RCC 7860 (cell line): ENCODE measurements at places on chromosomes 1 and 21.
A peak's percentile ranks its signal among the peaks of the same experiment; 100 is the strongest.

DNA sequence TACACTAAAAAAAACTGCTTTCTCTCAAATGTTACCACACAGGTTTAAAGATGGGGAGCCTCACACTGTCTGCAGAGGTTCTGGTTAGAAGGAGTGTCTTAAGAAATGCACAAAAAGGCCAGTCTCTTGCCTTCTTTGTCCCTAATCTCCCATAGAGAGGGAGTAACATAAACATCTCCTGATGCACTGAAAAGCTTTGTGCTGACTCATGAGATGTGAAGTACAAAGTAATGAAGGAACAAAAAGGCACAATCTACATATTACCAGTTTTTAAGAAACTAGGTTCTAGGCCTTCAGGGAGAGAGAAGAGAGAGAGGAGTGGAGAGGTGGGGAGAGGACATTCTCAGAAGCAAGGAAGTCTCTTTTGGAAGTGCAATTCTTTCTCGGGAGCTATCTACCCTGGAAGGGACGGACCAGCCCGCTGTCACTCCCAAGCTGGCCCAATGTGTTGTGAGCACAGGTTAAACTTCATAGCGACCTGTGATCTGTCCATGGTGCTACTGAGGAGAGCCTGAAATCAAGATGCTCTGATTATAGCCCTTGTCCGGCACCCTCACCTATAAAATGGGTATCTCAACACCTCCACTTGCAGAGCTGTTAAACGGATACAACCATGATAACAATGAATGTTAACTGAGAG is 458.1 kb downstream of the DISC1 start:
- no peak for DNase-seq

DNA sequence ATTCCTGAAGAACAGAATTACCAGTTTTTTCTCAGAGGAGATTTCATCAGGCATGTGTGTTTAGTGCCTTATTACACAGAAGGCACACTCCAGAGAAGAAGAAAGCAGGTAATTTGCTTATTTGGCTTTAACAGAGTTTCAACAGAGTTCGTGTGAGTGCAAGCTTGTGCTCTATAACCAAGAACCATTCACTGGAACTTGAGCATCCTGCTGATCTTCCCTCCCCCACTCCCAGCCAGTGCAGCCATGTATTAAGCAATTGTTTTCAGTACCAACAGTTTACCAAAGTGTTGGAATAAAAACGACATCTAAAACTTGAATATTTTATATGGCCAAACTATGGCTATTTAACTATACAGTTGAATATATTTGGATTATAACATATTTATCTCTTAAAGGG is 4.3 kb downstream of the MGST3 start:
- no peak for DNase-seq

GRCh38 chr1:246695136-246695535 is 29.1 kb upstream of the SCCPDH start:
- DNase-seq: no peak

DNA sequence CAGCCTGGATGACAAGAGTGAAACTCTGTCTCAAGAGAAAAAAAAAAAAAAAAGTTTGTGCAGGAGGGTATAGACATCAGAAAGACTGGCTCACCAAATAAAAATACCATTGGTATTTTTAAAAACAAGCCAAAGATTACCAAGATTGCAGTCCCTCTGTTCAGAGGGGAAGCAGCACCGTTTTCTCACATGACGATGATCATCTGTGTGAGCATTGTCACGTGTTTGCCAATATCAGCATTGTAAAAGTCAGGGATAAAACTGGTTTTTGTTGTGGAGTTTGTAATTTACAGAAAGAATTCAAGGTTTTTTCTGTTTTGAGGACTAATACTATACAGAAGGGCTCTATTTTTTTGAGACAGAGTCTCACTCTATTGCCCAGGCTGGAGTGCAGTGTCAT is 26.5 kb downstream of the ZNF362 start:
- no peak for DNase-seq

DNA sequence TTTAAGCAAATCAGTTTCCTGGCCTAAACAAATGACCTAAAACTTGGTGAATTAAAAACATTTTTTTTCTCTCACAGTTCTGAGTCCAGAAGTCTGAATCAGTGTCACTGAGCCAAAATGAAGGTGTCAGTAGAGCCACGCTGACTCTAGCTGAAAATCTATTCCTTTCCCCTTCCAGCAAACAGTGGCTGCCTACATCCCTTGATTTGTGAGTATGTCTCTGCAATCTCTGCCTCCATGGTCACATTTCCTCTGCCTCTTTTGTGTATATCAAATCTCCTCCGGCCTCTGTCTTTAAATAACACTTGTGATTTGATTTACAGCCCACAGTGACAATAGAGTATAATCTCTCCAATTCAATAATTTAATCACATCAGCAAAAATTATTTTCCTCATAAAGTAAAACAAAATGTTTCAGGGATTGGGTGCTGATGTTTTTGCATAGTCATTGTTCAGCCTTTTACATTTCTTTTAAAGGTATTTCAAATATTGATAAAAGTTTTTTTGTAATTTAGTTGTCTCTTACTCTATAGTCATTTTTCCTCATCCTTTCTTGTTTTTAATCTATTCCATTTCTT is 1715.4 kb downstream of the BRINP3 start:
- DNase-seq: no peak

DNA sequence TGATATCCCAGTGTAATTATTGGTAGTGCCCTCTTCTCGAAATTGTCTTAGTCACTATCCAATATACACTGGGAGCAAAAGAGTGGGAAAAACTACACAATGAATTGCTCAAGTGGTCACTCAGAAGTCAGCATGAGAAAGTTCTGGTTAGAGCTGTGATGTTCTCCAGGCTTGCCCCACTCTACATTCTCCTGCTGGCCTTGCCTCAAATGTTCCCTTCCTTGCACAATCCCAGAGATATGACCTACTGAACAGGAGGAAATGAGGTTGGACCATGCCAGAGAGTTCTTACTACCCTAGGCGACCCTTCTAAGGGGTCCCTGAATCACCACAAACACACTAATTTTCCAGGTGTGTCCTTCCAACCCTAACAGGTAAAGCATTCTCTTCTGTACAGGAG is 40.8 kb downstream of the GLUL start:
- DNase-seq: no peak

GRCh38 chr1:172460887-172461315 is 17.0 kb upstream of the PIGC start:
- DNase-seq: no peak

- DNase-seq: no peak
Observed at GRCh38 chr1:195550071-195550862, 1058.0 kb downstream of the KCNT2 start.

- no peak for DNase-seq
Observed at GRCh38 chr1:74422421-74423292, 89.8 kb downstream of the LRRC53 start.

DNA sequence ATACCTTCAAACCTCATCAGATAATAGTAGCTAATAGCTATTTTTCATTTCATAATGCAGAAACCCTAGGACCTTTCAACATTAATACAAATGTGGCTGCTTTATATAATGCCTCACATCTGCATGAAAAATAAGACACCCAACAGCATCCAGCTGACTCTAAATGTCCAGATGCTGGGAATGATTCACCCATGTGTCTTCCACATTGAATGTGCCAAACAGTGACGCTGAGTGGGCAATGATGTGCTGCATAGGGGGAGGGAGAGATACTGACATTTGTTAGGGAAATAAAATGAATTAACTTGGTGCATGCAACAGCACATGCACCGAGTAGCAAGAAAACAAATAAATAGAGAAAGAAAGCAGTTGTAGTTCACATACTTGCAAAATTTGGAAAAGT is 199.3 kb downstream of the DSCAM start:
- DNase-seq: no peak

DNA sequence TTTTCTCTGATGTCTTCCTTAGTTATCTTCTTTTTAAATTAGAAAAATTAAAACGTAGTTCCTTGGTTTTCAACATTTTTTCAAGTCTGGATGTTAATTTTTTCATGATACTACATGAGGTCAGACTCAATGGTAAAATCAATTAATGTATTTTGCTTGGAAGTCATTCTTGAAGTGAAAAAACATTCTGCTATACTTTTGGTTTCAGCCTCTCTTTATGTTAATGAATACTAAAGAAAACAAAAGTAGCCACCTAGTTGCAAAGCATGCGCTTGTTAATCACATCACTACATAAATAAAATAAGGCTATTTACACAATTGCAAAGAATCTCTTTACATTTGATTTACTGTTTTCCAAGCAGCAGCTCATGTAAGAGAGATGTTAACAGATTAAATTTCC is 170.4 kb downstream of the LIPI start:
- DNase-seq: no peak

- no peak for DNase-seq
Observed at GRCh38 chr1:244626709-244627108, 26.2 kb upstream of the DESI2 start.

- DNase-seq: no peak
Observed at GRCh38 chr1:107450899-107451664, 310.2 kb downstream of the NTNG1 start.

GRCh38 chr1:192453360-192453992 is 122.1 kb upstream of the RGS1 start:
- no peak for DNase-seq

- DNase-seq: no peak
Observed at GRCh38 chr1:45568421-45568820, 15.4 kb upstream of the NASP start.

DNA sequence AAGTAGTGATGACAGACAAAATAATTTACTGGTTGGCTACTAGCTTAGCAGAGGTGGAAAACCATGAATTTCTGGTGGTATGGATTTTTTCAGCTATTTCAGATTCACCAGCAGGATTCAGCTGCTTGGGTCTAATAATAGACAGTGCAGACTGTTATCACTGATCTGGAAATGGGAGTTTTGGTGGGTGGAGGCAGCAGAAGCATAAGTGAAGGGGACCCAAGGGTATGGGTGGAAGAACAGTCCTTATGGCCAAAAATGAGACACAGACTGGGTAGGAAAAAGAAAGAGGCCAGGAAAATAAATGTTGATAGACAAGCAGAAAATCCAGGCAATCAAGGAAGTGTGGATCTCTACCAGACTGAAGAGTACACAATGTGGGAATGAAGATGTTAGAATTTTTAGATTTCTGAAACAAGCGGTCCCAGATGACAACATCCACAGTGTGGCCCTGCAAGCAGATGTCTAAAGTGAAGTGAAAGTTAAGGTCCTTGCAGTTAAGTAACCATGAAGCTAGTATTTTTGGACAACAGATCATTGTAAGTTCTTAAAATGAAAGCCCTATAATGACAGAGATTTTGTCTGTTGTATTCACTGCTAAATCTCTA is 24.7 kb downstream of the LYST start:
- no peak for DNase-seq

GRCh38 chr1:91283421-91283726 is 121.3 kb downstream of the HFM1 start:
- no peak for DNase-seq

DNA sequence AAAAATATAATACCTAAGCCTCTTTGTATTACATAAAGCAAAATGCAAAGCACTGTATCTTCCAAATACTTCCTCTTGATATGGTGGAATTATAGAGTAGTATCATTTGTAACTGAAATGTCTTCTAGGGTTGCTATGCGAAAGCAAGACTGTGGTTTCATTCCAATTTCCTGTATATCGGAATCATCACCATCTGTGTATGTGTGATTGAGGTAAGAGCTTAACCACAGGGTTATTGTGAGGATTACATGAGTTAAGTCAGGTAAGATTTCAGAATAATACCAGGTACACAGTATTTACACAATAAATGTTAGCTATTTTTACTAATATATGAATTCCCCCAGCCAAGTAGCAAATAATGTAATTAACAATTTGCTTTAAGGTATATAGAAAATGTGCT is 24.7 kb downstream of the CD53 start:
- no peak for DNase-seq

- DNase-seq: no peak
Observed at GRCh38 chr1:158176399-158176798, 4.3 kb upstream of the CD1D start.

DNA sequence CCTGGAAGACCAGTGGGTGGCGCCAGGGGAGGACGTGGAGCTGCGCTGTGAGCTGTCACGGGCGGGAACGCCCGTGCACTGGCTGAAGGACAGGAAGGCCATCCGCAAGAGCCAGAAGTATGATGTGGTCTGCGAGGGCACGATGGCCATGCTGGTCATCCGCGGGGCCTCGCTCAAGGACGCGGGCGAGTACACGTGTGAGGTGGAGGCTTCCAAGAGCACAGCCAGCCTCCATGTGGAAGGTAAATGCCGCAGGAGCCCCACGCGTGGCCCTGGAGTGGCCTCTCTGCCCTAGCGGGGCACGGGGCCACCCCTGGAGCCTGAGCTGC is 75.2 kb downstream of the OBSCN start:
- no peak for DNase-seq

DNA sequence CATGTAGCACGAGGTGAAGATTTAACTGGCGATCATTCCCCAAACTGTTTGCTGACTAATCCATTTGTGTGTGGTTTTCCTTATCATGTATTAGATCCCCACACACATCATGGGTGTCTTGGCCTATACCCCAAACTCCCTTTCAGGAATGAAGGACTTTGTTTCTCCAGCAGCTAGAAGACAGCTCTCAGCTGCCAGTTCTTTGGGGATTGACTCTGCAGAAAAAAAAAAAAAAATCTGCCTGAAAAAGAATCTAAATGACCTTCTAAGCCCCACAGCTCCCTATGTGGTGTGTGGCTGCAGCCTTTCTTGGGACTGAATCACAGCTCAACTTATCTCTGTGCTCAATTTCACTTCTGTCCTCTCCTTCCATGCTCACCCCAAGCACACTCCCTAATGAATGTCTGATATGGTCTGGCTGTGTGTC is 256.3 kb upstream of the DUSP10 start:
- DNase-seq: no peak

GRCh38 chr21:19608101-19608621 is 1204.6 kb upstream of the TMPRSS15 start:
- no peak for DNase-seq

DNA sequence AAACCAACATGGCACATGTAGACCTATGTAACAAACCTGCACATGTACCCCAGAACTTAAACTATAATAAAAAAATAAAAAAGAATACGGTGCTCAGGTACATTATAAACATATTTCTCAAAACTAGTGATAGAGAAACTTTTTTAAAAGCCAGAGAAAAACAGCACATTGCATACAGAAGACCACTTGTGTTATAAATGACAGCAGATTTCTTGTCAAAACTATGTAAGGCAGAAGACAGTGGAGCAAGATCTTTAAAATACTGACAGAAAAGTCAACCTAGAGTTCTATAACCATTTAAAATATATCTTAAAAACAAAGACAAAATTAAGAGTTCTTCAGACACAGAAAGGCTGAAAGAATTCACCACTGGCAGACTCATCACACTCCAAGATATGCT is 144.7 kb downstream of the NEGR1 start:
- DNase-seq: no peak

GRCh38 chr1:206467915-206468314 is 2.4 kb upstream of the IKBKE start:
- DNase-seq: no peak

- DNase-seq: peak; percentile 69
Observed at GRCh38 chr1:99766378-99766800, at the start of gene FRRS1. TSS of gene FRRS1 (minus strand) at chr1:99766635. CDS start at chr1:99748768, 17,867 bp downstream.

GRCh38 chr1:206676499-206676898 is 8.2 kb upstream of the MAPKAPK2 start:
- no peak for DNase-seq
